ENCODE measurements at places on chromosomes 5 and 9.

DNA sequence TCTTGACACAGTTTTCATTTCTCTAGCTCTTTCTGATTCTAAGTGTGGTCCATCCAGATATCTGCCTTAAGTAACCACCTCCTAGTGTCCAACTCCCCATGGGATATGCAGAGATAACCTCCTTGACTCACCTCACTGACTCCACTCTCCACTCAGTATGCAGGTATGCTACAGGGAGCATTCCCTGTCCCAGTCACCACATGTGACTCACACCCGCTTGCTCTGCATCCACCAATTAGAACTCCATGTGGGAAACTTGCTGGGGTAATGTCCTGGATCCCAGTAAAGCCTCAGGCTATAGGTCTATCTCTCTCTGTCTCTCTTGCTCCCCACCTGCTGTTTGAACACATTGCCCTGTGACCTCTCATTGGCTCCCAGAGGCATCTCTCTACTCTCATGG is 563.9 kb downstream of the HTR1A start:
- DNase-seq: no peak

DNA sequence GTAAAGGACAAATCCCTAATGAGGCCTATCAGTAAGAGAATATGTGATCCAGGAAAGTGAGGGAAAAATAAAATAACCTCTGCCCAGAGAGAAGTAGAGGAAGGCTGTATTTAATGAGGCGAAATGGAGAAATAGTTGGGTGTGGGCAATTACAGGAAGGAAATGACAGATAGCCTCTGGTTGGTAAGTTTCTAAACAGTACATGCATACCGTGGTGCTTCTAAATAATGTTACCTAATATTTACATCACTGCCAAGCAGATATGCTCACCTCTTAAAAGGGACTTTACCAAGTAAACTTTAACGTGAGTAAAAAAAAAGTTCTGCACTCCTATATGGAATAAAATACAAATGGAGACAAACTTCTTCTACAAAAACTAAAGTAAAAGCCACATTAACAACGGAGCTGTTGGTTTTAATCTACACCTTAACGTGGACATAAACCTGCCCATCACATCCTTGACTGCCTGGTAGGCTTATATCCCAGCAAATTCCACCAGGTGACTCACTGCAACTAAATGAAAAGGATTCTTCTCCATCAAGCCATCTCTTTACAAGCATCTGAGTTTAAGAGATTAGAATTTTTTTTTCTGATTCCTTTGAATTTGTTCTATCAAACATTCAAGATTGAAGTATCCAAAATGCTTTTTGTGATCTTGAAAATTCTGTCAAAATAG is 12.4 kb downstream of the NFIL3 start:
- DNase-seq: no peak

DNA sequence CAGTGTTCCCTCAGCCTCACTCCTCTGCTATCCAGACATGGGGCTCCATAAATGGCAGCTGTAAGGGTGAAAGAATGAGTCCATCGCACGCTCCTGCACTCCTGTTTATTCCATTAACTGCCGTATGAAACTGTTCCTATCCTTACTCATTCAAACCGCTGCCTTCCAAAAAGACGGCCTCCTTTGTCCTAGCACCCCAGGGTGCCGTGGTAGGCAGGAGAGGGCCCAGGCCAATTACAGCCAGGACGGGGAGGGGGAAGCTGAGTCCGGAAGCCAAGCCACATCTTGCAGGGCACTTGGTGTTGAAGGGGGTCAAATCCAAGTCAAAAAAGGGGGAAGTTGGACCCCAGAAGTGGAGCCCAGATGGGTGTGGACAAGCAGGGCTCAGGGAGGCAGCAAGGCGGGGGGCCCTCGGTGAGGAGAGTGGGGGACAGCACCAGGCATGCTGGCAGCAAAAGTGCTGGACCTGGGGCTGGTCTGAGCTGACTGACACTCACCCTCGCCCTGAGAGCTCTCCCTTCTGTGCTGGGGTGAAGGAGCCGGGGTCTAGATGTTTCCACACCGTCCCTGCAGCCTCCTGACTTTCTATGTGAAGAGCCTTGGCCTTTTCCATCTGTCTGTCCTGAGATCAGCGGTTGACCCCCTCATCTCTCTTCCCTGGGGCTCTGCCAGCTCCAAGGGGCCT is 63.3 kb downstream of the COL23A1 start:
- DNase-seq: no peak

DNA sequence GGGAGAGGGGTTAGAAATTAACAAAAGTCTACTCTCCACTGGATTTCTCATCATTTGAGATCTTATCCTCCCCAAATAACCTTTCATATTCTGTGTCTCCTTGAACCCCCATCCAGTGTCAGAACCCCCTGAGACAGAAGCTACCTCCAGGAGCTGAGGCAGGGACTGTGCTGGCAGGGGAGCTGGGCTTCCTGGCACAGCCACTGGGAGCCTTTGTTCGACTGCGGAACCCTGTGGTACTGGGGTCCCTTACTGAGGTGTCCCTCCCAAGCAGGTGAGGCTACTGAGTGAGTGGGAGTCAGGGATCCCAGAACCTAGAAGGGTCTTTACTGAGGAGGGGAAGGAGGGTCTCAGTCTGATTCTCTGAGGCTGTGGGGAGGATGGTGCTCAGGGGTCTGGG is 1.9 kb downstream of the SLC4A9 start:
- DNase-seq: no peak

DNA sequence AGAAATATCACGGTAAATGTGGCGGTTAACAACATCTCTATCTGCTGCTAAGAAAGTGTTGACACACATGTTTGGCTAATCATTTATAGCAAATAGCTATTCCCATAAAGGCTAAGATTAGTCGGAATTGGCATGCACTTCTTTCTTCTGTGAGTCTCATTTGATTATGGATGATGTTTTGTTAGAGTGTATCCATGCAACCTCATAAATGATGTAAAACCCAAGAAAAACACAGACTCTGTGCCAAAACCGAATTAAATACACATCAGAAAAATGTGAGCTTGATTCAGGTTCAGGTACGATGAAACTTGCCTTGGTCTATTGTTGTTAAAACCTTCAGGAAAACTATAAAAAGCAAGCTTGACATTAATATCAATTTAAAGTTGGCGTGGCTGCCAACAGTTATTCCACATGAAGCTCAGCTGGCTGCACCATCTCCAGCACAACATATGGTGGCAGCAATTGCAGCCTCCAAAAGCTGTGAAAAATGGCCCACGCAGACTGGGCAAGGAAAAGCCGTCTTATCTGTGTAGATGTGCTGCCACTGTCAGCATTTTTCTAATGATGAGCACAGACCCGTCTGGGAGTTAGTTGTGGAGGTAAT is 41.1 kb upstream of the ICE1 start:
- no peak for DNase-seq

- no peak for DNase-seq
These were observed 1.3 kb upstream of the NNT start for GRCh38 chr5:43601454-43602260.

GRCh38 chr5:139668064-139668880 is 20.1 kb downstream of the CXXC5 start:
- no peak for DNase-seq

DNA sequence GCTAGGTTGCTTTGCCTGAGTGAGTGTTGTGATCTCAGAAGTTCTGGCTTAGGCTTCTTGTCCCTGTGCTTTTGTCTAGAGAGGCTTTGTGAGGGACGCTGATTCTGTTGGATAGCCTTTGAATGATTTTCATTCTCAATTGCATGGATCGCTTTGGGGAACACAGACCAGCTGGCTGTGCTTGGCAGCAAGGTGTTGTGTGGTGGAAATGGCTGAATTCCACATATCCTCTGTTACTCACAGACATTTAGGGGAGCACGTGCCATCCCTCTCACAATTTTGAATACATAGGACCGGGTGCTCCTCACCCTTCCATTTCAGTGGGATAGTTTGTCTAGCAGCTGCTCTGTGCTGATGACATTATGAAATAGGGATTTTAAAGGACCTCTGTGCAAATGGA is 76.2 kb downstream of the IQGAP2 start:
- no peak for DNase-seq

GRCh38 chr5:123452401-123452800 is 29.2 kb upstream of the CEP120 start:
- no peak for DNase-seq

DNA sequence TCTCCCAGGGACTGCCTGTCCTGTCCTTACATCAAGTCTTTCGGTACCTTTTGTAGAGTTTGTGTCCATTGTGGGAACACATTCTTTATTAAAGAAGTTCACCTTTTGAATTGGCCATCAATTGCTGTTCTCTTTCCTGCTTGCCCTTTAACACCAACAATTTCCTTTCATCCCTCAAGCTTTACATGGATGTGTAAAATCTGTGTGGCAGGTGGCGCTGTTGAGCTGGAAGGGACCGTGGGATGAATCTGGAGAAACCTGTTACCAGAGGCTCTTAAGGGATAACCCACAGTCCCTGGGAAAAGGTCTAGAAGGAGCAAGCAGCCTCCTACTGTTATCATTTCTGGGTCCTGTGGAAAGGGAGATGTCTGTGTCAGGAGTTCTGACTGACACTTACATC is 7.9 kb upstream of the ZFP62 start:
- no peak for DNase-seq

GRCh38 chr5:74185599-74185998 is 454.9 kb downstream of the ENC1 start:
- no peak for DNase-seq

DNA sequence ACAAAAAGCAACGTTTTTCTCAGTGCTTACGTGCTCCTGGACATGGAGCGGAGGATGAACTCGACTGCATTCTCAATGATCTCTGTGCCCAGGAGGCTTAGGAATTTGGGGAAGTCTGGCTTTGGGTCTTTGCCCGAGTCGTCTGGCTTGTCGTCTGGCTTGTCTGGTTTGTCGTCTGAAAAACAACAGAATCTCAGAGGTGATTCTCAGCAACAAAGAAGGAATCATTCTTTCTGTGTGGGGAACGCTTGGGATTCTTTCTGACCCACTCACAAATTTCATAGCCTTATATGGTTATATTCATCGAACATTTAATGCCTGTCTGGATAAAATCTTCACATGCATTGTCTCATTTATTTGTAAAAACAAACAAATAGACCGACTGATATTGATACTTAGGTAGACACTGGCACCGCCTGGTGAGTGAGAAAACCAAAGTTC is 4.7 kb downstream of the C5orf46 start:
- DNase-seq: no peak

- DNase-seq: no peak
These were observed 4.7 kb upstream of the VAV2 start for GRCh38 chr9:133996531-133997520.

DNA sequence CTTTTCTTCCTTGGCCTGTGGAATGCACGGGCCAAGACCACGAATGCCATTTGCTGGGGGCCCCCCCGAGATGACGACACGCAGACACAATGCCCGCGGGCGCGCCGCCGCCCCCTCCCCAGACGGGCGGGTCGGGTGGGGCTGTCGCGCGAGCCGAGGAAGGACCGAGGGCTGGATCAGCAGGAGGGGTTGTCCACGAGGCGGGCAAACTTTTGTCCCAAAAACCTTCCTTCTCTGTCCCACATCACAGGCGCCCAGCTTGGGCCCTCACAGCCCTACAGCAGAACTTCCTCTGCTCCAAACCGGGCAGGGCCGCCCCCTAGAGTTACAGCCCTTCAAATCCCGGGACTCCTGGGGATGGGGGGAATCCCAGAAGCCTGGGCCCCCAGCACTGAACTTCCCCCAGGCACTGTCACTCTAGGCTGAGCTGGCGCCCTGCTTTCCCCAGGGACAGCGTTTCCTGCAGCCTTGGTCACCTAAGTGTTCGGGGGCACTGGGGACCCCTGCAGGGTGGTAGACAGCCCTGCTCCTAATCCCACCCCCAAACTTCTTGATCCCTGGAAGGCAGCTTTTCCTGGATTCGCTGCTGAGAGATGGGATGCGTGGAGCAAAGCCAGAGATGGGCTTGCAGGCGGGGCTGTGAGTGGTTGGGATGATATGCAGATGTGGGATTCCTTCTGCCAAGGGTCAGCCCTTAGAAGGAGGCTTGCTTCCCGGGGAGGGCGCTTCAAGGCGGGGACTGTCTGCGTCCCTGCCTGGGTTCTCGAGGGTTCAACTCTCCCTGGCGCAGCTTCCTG is 980 bp downstream of the COL5A1 start:
- DNase-seq: no peak

GRCh38 chr9:130883479-130883878 is 13.1 kb downstream of the QRFP start:
- DNase-seq: no peak

GRCh38 chr5:31036411-31036810 is 157.1 kb upstream of the CDH6 start:
- no peak for DNase-seq

DNA sequence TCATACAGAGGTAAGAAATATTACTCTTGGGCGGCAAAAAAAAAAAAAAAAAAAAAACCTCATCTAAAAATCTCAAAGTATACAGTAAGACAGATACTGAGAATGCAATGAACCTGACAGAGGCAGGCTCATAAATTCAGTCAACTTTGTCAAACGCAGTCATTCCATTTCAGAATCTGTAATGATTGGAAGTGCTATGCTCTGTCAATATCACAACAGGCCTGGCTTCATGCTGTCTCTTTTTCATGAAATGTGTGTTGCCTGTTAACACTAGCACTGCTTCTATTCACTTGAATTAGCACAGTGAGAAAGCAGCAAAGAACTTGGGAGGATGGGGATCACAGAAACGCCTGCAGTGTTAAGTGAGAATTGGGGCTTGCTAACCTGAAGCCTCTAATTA is 200.3 kb upstream of the EFNA5 start:
- DNase-seq: no peak

DNA sequence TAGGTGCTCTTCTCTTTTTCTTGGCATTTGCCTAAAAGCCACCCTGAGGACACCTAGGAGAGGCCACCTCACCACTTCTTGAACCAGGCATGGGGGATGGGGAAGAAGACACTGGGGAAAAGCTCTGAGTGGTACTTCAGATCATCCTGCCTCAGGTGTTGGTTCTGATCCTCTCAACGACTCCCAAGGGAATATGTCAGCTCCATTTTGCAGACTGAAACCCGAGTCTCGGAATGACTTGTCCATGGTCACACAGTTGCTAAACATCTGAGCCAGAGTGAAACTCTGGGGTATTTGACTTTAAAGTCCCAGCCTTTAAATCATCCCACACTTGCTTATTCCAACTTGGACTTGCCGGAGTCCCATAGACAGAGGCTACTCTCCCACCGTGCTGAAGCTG is 120.6 kb upstream of the GABRP start:
- no peak for DNase-seq

DNA sequence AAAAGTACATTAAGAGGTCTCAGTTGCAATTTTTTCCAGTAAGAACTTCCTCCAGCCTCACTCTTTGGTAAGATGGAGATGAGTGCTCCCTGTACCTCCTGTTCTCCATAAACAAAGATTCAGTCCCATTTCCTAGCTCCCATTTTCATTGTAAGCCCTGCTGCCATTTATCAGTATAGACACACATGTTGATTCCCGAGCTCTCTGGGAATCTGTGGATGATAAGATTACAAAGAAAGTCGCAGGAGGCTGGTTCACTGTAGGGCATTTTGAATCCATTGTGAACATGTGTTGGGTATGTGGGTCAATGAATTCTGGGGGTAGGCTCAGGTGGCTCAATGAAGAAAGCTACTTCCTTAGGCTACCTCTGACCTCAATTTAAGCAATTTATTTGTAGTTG is 36.7 kb downstream of the RGMB start:
- DNase-seq: no peak

- DNase-seq: no peak
These were observed 365.1 kb upstream of the TRPC7 start for GRCh38 chr5:136730426-136730825.

- no peak for DNase-seq
These were observed 95.5 kb upstream of the ERBIN start for GRCh38 chr5:65830856-65831255.
